Stimulated activated CD4-positive, alpha-beta T cell treated with anti-CD3 and anti-CD28 coated beads, Interleukin-1b, Interleukin-23, amount 100 ng/mL, for 24 hours (primary cell): ENCODE measurements at places on chromosomes 12 and 14.

- no peak for DNase-seq
Measured at GRCh38 chr12:64673490-64674169, 63.3 kb downstream of the RASSF3 start.

- no peak for DNase-seq
Measured at GRCh38 chr12:65536351-65536750, 257.9 kb downstream of the MSRB3 start.

GRCh38 chr12:111181143-111181726 is 187.7 kb downstream of the PHETA1 start:
- DNase-seq: no peak

DNA sequence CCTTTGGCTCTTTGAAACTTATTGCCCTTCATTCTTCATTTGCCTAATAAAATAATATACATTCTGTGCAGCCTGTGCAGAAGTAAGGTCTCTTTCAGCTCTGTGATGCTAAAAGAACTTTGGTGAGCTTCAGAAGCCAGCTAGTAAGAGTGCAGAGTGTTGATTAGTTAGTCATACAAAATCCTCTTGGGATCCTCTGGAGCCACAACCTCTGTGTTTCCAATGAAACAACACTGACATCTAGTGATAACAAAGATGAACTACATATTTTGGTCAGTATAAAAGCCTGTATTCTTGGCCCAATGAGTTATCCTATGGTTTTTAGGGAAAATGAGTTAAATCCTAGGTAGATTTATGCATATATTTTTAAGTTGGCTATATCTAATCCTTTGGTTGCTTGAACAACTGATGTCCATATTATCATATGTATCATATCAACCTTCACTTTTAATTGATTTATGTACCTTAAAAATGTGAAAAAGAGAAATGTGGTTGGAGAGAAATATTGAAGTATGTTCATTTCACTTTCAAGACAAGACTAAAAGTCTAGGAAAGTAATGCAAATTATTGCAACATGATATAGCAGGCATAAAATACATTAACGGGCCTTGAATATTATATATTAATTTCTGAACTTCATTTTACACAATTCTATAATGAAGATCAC is 158.4 kb downstream of the KLHL28 start:
- no peak for DNase-seq

DNA sequence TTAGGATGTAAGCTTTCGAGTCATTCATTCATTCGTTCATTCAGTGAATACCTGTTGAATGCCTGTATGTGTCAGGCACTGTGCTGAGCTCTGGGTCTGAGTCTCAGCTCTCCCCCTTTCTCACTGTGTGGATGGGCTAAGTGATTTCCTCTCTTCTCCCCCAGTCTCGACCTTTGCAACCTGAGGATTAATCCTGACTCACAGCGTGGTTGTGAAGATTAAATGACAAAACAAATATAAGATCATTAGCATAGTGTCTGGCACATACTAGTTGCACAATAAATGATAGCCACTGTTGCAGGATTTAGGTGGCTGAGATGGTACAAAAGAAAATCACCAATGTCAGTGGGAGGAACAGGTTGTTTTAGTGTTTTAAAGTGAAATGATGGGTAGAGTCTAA is 136.7 kb downstream of the GPR135 start:
- no peak for DNase-seq

DNA sequence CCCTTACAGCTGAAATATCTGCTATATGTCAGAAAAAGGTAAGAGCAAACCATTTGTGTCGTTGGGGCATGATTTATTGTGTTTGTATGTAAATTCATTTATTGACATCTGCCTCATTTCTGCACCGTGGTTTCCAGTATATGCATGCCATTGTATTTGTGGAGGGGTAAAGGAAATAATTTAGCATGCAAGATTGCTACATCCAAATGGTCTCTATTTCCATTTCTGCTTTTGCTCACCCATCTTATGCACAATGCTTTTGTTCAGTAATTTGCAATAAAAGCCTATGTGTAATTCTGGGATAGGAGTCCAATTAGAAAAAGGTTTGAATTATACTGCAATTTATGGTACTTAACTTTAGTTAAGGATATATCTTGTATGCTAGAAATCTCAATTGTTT is 101.8 kb downstream of the UNC79 start:
- no peak for DNase-seq

GRCh38 chr14:76941946-76942805 is 86.3 kb downstream of the IRF2BPL start:
- DNase-seq: no peak

DNA sequence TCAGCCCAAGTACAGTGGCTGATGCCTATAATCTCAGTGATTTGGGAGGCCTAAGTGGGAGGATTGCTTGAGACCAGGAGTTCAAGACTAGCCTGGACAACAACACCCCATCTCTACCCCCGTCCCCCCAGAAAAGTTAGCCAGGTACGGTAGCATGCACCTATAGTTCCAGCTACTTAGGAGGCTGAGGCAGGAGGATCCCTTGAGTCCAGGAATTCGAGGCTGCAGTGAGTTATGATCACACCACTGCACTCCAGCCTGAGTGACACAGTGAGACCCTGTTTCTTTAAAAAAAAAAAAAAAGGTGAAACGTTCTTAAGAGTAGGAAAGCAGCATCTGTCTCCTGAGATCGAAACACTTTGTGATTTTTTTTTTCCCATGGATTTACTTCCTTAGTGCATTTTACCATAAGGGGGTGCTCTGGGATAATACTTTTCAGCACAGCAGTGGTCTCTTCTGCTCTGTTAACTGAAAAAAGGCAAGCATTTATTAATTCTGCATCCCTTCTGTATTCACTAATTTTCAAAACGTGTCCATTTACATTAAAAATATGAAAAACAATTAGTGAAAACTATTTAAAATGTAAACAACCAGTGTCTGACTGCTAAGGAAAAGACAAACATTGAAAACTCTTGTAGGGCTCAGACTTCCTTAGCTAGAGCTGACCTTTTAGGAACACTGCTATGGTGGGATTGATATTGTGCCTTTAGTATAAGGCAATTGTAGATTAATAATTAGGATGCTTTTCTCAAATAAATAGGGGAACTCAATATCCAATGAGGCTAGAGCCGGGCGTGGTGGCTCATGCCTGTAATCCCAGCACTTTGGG is 31.2 kb upstream of the USP44 start:
- no peak for DNase-seq

DNA sequence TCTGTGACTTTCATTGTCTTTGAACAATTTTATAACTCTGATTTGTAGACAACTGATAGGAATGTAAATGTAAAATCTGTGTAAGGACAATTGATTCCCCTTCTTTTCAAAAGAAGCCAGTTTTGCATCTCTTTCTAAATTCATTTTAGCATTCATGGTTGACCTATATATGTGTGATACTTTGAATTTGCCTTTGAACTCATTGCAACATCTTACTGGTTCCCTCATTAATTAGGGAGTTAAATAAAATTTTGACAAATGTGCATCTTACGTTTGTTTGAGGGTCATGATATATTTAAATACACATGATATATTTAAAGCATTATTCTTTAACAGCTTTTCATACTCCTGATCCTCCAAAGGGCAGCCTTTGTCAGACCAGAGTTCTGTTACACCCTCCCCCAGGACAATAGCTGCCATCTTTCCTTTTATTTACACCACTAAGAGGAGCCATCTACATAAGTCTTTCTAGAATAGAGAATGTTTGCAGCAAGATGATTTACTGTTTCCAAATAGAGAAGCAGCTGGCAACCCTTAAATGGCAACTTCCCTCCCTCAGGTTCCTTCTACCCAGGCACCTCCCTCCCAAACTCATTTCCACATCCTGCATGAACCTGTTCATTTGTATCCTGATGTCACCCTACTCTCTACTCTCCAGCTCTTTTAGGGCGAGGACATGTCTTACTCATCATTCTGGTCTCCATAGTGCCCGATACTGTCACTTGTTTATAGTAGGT is 40.2 kb upstream of the APPL2 start:
- no peak for DNase-seq

DNA sequence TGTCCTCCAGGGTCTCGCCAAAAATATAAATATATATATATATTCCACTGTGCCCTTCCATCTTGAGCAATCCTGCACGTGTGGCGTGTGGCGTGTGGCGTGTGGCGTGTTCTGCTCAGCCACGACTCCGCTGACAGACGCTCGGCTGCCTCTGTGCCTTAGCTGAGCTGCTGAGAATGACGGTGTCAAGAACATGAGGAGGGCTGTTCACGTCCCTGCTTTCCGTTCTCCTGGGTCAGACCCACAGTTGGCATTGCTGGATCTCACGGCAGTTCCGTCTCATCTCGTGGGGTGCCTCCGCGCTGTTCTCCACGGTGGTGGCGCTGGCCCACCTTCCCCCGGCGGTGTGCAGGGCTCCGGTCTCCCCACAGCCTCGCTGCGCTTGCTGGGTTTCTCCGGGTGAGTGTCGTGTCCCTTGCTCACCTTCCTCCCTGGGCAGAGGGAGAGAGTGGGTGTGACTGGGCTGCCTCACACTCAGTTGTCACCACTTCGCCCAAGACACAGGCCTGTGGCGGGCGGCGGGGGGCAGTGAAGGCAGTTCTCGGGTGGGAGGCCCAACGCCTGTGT is 9.4 kb downstream of the GPR132 start:
- no peak for DNase-seq

- peak; percentile 80 for DNase-seq
Measured at GRCh38 chr12:110826592-110827200, 20.1 kb upstream of the CCDC63 start.

DNA sequence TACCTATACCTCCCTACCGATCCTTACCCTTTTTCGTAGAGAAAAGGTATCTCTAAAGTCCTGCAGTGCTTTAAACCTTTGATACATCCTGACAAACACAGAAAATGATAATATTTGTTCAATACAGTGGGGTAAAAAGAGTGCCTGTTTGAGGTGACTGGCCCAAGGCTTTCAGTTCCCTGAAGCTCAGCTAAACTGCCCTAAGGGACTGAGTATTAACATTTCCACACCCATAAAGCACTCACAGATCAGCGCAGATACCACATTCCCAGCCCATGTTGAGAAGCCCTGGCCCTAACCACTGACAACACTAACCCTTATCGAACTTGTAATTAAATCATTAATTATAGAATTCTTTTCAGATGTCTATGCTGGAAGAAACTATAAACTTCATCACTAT is 108.7 kb downstream of the DIP2B start:
- no peak for DNase-seq

DNA sequence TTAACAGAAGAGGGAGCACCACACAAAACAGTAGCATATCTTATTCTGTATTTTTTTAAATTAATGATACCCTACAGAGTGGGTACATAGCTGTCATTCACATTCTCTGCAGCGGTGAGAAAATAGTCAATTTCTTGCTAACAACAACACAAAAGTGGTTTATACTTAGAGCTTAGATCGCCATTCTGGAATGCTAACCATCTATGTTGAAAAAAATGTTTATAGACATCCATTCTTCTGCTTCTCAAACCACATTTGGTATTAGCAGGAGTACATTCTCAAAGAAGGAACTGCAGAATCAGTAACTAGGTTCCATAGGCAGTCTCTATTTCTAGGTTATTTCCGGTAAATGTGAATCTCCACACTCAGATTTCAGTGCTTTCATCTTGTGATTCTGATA is 185.9 kb downstream of the PPFIA2 start:
- DNase-seq: no peak

DNA sequence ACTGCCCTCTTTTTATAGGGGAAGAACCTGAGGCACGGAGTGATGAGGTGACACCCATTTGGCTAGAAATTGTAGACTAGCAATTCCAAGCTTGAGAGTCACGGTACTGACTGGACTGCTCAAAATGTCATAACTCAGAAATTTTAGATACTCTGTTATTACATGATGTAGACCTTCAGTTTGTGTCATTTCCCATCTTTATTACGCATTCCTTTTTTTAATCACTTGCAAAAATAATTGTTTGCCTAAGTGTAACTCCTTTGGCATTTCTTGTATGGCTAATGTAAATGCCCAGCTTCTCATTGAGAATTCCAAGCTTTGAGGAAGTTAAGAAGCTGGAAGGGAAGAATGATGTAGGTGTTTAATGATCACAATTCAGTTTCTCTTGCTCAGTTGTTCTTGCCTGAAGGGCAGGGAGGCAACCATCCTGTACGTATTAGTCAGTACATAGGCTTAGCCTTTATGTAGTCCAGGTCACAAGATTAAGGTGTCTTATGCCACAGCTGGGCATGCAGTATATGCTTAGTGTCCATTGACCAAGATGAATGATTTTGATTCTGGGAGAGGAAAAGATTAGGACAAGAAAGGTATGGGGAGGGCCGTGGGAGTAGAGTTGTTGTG is 68.2 kb upstream of the EVL start:
- no peak for DNase-seq

DNA sequence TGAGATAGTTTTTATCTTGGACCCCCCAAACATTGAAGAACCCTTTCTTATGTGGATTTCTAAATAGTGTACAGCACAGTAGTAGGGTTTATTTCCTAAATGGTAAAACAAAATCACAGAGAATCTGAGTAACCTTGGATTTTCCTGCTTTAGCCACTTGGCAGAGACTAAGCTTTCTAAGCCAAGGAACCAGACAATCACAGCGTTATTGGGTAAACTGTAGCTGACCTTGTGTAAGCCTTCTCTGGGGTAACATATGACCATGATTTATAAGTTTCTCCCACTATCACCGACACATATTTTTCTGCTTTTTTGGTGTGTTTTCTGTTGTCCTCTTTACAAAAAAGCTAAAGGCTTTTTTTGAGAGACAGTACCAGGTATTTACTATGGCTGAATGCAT is 136.3 kb upstream of the PZP start:
- DNase-seq: no peak

- no peak for DNase-seq
Measured at GRCh38 chr14:90842726-90843125, 26.5 kb upstream of the TTC7B start.

DNA sequence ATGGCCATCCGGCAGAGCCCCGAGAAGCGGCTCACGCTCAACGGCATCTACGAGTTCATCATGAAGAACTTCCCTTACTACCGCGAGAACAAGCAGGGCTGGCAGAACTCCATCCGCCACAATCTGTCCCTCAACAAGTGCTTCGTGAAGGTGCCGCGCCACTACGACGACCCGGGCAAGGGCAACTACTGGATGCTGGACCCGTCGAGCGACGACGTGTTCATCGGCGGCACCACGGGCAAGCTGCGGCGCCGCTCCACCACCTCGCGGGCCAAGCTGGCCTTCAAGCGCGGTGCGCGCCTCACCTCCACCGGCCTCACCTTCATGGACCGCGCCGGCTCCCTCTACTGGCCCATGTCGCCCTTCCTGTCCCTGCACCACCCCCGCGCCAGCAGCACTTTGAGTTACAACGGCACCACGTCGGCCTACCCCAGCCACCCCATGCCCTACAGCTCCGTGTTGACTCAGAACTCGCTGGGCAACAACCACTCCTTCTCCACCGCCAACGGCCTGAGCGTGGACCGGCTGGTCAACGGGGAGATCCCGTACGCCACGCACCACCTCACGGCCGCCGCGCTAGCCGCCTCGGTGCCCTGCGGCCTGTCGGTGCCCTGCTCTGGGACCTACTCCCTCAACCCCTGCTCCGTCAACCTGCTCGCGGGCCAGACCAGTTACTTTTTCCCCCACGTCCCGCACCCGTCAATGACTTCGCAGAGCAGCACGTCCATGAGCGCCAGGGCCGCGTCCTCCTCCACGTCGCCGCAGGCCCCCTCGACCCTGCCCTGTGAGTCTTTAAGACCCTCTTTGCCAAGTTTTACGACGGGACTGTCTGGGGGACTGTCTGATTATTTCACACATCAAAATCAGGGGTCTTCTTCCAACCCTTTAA is 1.5 kb downstream of the FOXG1 start:
- no peak for DNase-seq

GRCh38 chr12:50764286-50765094 is 589 bp downstream of the ATF1 start:
- DNase-seq: peak; percentile 50
